H1 (cell line): ENCODE measurements at places on chromosomes 4 and X. TPM values are rescaled to one million over a fixed set of nuclear protein-coding genes. Genes with fewer than 3 reads are reported as not detected.

DNA sequence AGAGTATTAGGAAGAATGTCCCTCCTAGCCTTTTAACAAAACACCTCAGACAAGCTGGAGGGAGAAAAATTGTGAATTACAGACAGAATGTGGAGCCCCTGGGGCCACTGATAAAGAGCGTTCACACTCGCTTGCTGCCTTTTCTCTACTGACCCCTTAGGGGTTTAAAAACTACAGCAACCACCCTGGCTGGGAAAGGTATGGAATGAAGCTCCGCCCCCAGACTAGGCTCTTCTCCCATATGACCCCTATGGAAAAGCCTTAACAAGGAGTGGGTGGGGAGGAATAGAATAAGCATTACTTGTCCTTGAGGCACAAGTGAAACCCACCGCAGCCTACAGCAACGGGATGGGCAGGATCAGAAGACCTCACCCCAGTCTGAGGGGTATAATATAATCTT lies 26.3 kb downstream of the ANKRD50 start:
- H3K27me3 ChIP-seq, result no peaks in the 10 kb centered on the region
- H3K36me3 ChIP-seq, result no peaks in the 10 kb centered on the region
- DNase-seq, result peak; percentile 41
- H3K4me1 ChIP-seq, result peaks cover 7% of the 10 kb centered on the region; the same call in 1 of the 2 replicates
- no peak overlapping the region for H3K27ac ChIP-seq

GRCh38 chr4:95159384-95159783 lies 389.4 kb downstream of the UNC5C start:
- H3K4me3 ChIP-seq, result no peak overlapping the region
- no peaks in the 10 kb centered on the region for H3K27me3 ChIP-seq
- H3K36me3 ChIP-seq, result no peaks in the 10 kb centered on the region
- peaks cover 6% of the 10 kb centered on the region for H3K4me1 ChIP-seq
- DNase-seq, result no peak
- no peak overlapping the region for H3K27ac ChIP-seq

DNA sequence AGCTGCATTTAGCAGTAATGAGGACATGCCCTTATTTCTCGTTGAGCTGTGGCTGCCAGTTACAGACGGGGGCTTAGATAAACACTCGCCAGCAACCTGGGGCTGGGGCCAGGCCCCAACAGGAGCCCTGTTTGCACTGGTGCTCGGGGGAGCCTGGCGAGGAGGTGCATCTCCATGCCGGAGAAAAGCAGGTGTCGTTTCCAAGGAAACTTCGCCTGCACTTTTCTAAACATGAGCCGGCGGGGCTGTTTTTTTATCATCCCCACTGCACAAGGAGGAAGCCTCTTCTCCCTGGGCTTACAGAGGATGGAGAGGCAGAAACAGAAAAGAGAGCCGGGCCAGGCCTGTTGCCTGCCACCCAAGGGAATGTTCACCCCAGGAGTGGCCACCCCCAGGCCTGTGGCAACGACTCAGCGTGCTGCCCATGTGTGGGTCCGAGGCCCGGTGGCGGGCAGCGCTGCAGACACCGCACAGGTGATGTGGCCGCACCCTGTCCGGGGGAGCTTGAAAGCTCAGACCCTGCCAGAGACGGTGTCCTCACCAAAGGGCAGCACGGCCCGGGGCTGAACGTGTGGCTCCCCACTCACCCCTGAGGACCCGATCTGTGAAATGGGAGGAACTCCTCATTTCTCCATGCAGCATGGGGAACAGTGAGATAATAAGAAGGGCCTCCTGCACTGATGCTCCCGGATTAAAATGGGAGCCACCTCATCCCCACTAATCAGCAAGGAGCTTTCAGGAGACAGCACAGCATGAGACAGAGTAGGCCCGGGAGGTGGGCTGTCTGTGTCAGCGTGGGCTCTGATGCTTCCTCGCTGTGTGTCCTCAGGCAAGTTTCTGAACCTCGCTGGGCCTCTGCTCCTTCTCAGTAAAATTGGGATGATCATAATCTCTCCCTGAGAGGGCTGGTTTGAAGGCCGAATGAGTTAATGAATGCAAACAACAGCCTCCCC lies 33.8 kb upstream of the ADRA2C start:
- no peak overlapping the region for H3K27ac ChIP-seq
- DNase-seq, result no peak
- no peaks in the 10 kb centered on the region; the same call in 1 of the 2 replicates for H3K27me3 ChIP-seq
- no peaks in the 10 kb centered on the region for H3K36me3 ChIP-seq

Gene TEX11
- 0.61 and 0.74 TPM in 2 replicates for total RNA-seq

- DNase-seq, result no peak
- H3K36me3 ChIP-seq, result no peaks in the 10 kb centered on the region
- H3K4me1 ChIP-seq, result 0 out of 2 replicates have a peak, but pooled peaks cover 2% of the 10 kb centered on the region
- no peak overlapping the region for H3K4me3 ChIP-seq
- H3K27ac ChIP-seq, result no peak overlapping the region
- H3K27me3 ChIP-seq, result no peaks in the 10 kb centered on the region
Measured at GRCh38 chr4:121786221-121786620, 14.9 kb upstream of the EXOSC9 start.

DNA sequence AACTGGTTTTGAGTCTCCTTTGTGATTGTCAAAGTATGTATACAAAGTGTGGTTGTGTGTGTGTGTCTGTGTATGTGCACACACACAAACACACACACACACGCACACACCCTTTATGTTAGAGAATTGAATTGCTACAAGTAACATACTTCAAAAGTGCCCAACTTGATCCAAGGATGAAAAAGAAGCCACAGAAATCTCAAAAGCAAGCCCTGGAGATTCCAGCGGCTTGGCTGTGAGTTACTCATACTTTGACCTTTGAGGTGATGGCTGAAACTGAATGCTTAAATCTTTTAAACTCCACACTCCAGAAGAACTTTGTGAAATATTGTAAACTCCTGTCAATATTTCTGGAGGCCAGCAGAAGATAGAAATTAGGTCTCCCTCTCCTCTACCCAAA lies 168.4 kb upstream of the NRK start:
- no peak overlapping the region for H3K27ac ChIP-seq
- H3K27me3 ChIP-seq, result no peaks in the 10 kb centered on the region
- no peaks in the 10 kb centered on the region for H3K36me3 ChIP-seq

GRCh38 chr4:154595807-154596206 lies 5.3 kb upstream of the FGA start:
- DNase-seq, result no peak
- H3K27ac ChIP-seq, result no peak overlapping the region
- H3K36me3 ChIP-seq, result no peaks in the 10 kb centered on the region
- H3K27me3 ChIP-seq, result no peaks in the 10 kb centered on the region

Gene RNF4
- 75.0 and 78.9 TPM in 2 replicates for total RNA-seq

Gene NAT8L
- total RNA-seq, result 10.8 and 11.5 TPM in 2 replicates

DNA sequence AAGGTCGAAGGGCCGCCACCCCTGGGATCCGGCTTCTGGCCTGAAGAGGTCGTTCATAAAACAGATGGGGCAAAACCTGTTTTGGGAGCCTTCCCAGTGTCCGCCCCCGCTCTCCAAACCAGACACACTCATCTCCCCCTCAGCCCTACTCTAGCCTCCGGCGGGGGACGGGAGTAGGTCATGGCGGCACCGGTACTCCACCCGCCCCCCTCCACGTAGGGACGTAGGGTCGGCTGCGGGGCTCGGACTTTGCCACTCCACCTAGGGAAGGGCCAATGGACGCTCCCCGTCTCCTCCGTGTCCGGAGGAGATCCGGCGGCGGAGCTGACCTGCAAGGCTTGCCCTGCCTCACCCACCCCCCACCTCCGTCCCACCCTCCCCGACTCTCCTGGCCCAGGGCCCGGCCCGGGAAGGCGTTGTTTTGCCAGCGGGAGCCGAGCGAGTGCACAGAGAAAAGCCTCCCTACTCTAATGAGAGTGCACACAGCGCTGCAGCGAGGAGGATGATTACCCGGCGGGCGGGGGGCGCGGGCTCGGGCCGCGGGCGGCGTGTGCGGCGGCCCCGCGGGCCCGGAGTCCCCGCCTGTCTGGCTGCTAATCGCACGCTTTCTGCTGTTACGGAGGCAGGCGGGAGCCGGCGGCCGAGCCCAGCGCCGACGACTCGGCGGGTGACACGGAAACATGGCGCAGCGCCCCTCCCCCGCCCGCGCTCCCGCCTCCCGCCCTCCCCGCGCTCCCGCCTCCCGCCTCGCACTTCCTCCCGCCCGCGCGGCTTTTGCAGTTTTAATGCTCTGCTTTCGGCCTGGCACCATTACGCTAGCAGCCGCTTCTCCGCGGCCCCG lies 8.3 kb upstream of the BCOR start:
- H3K27ac ChIP-seq, result no peak overlapping the region
- peaks cover 4% of the 10 kb centered on the region for H3K27me3 ChIP-seq
- peak overlapping the region; percentile 47 for H3K4me3 ChIP-seq
- peaks cover 6% of the 10 kb centered on the region for H3K4me1 ChIP-seq

DNA sequence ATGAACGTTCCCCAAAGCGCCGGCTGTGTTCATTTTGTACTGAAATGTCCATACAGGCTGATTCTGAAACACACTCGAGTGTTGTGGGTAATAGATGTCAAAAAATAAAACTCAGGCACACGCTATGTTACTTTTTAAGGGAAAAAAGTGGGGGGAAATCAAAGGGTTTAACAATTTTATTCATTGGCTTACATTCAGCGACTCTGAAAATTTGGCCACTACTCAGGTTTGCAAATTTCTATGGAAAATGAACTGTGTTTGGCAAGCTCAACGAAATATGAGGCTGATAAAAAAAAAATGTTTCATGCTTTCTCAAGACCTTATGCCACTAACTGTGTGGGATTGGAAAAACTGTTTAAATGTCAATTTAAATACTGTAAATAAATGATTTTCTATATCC lies 18.5 kb downstream of the AMELX start:
- no peak overlapping the region for H3K4me3 ChIP-seq
- H3K4me1 ChIP-seq, result no peaks in the 10 kb centered on the region
- H3K36me3 ChIP-seq, result no peaks in the 10 kb centered on the region
- H3K27me3 ChIP-seq, result no peaks in the 10 kb centered on the region
- H3K27ac ChIP-seq, result no peak overlapping the region
- no peak for DNase-seq

DNA sequence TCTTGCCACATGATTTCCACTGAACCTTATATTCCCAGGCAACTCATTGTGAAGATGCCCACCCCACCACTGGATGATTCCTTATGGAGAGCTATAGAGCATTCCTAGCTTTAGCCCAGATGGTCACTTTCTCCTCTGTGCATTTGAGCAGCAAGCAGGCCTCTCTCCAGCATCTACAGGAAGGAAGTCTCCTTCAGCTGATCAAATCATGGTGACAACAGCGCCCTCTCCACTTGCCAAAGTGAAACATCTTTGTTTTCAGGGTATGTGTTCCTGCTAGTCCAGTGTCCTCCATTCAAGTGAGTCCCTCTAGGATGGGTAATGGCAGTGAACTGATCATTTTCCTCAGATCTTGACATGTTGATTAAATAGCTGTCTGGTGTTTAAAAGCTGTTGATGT lies 10.9 kb upstream of the SYTL5 start:
- H3K4me3 ChIP-seq, result no peak overlapping the region
- no peaks in the 10 kb centered on the region for H3K36me3 ChIP-seq
- H3K27ac ChIP-seq, result no peak overlapping the region
- DNase-seq, result no peak
- peaks cover 3% of the 10 kb centered on the region; the same call in 1 of the 2 replicates for H3K4me1 ChIP-seq

Gene DUSP9
- 0.63 and 1.1 TPM in 2 replicates for total RNA-seq

DNA sequence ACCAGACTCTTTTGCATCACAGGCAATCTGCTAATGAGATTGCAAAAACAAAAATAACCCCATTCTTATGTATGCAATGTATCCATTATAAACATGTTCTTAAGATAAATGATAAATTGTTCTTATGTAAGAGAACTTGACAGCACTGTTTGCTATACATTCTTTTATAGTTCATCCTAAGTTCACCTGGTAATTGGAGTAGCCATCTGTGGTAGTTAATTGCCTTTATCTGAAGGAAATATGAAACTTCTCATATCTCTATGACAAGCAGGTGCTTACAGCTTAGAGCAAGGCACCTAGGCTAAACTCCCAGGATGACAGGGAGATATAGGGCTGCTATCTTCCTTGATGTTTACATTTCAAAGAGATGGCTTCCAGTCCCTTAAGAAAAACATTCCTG lies 21.3 kb upstream of the CLCN5 start:
- H3K27me3 ChIP-seq, result no peaks in the 10 kb centered on the region; the same call in 1 of the 2 replicates
- no peak for DNase-seq
- H3K4me1 ChIP-seq, result no peaks in the 10 kb centered on the region
- H3K36me3 ChIP-seq, result no peaks in the 10 kb centered on the region
- H3K27ac ChIP-seq, result no peak overlapping the region

- no peaks in the 10 kb centered on the region for H3K36me3 ChIP-seq
- H3K4me1 ChIP-seq, result no peaks in the 10 kb centered on the region
- H3K27me3 ChIP-seq, result no peaks in the 10 kb centered on the region
- H3K4me3 ChIP-seq, result no peak overlapping the region
- H3K27ac ChIP-seq, result no peak overlapping the region
Measured at GRCh38 chrX:39532761-39533160, 565.0 kb downstream of the BCOR start.

- H3K4me3 ChIP-seq, result no peak overlapping the region
- no peaks in the 10 kb centered on the region for H3K36me3 ChIP-seq
- H3K4me1 ChIP-seq, result no peaks in the 10 kb centered on the region
- DNase-seq, result no peak
- peaks cover 1% of the 10 kb centered on the region for H3K27me3 ChIP-seq
Measured at GRCh38 chr4:184292877-184293276, 75.2 kb upstream of the ENPP6 start.

DNA sequence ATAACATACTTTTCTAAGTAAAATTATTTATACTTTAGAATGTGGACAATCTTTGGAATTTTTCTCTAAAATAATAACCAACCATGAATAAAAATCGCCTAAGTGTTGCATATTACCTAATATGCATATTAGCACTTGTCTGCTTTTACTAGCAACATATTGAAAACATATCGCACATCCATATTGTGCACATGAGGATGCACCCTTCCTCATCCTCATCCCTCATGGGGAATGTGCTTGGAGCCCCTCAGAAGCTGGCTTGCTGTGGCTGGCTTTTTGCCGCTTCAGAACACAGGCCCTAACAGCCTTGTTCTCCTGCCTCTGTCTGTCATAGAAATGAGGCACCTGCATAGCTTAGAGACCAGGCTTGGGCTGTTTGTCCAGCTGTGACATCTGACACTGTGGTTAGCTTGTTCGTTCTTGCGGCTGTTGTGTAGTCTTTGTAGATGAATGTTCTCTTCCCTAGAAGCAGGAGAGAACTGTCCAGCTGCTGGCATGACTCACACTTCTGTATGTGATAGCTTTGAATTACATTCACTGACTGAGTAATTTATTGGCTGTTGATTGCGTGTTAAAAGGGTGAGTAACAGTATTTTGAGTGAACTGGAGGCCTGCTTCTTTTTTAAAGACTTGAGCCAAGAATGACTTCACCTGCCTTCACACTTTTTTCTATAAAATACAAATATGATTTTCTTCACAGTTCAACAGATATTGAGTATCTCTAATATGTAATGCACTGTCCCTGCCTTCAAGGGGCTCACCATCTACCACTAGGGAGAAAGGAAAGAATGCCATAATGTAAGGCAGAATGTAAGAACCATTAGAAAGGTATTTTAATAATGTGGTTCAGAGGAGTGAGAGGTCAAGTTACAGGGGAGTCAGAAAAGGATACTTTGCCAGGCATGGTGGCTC lies 81.9 kb downstream of the HMGB2 start:
- H3K27ac ChIP-seq, result no peak overlapping the region
- no peaks in the 10 kb centered on the region for H3K27me3 ChIP-seq
- no peak for DNase-seq
